ENCODE measurements at places on chromosomes 2 and 18.

DNA sequence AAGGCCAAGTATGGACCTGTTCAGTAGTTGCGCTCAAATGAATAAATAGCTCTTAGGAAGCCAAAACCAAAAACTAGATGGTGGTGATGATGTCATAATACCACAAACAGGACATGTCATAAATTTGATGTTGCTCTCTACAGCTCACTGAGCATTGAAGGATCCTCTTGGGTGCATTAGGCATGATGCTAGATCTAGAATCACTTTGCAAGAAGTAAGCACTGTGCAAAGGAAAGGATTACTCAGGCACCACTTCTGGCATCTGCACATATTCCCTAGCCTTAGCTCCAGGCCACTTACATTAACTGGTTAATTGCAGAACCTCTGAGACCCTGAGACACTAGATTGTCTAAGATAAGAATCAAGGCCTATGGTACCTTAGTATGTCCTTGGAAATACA is 58.0 kb downstream of the LRRTM1 start:
- no peak for DNase-seq

DNA sequence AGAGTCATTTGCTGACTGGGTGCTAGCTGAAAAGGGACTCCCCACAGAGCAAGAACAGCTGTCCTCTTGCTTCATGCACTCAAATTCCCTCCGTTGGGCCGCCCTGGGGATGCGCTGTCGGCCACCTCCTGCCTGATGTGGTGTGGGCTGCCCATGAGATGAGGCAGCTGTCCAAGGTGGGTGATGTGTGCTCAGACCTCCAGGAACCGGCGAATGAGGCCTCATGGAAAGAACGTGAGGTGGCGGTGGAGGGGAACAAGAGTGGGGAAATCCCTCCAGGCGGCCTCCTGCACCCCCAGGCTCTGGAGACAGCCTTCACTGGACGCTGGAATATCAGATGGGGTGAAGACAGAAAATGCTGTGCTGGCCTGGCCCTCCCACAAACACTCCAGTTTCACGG is 79.8 kb downstream of the LONRF2 start:
- no peak for DNase-seq

DNA sequence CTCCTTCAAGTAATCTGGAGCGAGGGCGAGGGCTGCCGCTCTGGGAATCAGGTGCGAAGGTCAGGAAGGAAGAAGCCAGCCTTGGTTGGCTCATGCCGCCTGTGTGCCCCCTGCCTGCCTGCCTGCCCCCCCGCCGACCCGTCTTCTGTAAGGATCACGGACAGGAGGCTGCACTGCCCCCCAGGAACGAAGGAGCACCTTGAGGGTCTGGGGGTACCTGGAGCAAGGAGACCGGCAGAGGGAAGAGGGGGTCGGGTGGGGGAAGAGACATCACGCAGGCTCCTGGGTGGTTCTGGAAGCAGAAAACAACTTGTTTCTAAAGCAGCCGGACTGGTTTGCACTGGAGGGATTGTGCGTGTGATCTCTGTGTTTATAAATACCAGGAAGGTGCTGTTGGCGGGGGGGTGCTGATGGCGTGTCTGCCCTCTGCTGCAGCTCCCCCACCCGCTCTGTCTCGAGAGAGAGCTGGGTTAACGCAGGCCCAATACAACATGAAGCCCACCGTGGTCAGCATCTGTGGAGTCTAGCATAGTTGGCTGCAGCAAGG is 1.7 kb downstream of the FOSL2 start:
- DNase-seq = peak; percentile 36

DNA sequence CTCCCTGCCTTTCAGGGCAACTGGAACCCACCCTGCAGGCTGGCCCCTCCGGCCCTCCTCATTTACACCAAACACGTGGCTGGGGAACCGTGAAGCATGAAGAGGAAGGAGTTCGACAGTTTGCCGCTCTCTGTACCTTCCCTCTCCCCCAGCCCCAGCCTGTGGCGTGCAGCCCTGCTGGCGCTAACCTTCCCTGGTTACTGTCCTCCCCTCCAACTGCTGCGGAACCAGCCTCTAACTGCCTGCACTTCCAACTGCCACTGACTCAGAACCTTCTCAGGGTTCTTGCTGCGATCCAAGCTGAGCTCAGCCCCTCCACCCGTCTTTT is 19.2 kb upstream of the GNAL start:
- no peak for DNase-seq

GRCh38 chr2:38830526-38831159 is 45.1 kb downstream of the DHX57 start:
- DNase-seq = no peak

DNA sequence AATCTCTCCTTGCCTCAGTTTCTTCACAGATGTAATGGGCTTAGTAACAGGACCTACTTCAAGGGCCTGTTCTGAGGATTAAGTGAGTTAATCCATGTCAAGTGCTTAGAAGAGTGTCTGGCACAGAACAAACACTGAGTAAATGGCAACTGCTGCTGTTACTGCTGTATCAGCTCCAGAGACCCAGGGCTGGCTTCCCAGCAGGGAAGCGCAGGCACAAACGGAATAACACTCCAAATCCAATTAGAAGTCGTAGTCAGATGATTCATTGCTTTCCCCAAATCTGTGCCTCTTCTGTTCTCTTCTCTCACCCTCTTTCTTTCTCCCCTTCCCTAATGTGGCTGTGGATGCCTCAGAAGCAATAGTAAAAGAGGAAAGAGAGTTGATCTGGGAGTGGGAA is 101.1 kb upstream of the FZD7 start:
- DNase-seq = no peak

- no peak for DNase-seq
Measured at GRCh38 chr2:142803158-142803557, 74.3 kb upstream of the KYNU start.

- no peak for DNase-seq
Measured at GRCh38 chr2:168252976-168253375, 5.6 kb upstream of the STK39 start.

DNA sequence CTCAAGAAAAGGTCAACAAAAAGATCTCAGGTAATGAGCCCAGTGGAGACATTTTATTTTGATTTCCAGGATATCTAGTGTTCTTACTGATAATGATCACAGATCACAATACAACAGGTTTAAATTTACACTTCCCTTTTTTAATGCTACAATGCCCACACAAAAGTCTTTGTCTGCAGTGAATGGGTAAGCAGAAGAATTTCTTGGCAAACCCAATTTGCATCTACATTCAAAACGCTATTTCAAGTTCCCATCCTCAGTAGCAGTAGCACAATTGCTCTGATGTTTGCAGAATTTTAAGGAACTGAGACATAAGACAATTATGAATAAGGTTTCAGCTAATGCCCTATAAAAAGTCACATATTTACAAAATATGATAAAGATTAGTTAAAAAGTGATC is 929.4 kb upstream of the PIK3C3 start:
- DNase-seq = no peak
